NCI-H146 (cell line): ENCODE measurements at places on chromosomes 7 and 10.

DNA sequence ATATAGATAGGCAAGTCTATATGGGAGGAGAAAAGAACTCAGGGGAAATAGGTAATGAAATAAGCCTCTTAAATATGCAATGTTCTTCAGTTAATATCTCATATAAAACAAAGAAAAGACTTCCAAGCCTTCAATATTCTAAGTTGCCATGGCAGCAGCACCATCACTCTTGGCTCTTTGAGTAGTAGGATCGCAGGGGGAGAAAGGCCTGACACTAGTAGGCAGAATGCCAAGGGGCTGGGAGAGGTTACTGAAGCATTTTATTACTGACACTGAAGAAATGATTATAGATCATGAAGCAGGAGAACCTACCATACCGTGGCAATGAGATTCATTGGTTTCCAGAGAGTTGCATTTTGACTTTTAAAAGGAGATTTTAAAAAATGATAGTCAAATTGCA is 193.9 kb downstream of the NXPH1 start:
- peak; percentile 44 for DNase-seq

- DNase-seq, result peak; percentile 48
These were observed 35.0 kb downstream of the KIF11 start for GRCh38 chr10:92627845-92628480.

DNA sequence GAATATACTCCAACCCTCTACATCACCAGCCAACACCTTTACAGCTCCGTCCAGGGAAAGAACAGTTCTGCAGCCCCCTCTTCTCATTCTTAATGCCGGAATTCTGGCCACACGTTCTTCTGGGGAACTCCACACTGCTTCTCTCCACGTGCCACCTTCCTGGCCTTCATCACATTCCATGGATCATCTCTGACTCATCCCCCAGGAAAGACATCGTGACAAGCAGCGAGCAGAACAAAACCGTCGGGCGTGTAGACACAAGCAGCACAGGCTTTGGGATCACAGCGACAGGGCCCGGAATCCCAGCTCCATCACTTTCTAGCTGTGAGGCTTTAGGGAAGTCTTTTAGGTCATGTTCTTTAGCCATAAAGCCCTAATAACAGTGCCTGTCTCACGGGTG is 590.3 kb upstream of the FOXK1 start:
- DNase-seq, result no peak

DNA sequence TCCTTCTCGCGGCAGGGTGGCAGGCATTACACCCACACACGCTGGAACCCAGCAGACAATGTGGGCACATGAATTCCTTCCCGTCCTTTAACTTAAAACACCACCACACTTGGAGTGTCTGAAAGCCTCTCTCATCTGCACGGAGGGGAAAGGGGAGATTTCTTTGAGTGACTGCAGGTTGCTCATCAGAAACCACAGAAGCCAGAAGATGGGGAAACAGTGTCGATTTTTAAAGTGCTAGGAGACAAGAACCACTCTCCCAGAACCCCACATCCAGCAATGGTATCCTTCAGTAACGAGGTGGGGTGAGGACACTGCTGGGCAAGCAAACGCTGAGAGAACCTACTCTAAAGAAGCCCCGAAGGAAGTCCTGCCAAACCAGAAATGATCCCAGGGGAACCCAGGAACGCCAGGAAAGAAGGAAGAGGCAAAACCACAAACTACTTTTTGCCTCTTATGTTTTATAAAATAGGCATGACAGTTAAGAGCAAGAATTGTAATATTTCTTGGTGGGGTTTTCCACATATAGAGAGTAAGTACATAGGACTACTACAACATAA is 254.3 kb downstream of the ELFN1 start:
- no peak for DNase-seq

- no peak for DNase-seq
These were observed 70.9 kb downstream of the DAGLB start for GRCh38 chr7:6376820-6377219.
